ENCODE measurements at places on chromosomes 6 and 20.
A peak's percentile ranks its signal among the peaks of the same experiment; 100 is the strongest.

GRCh38 chr6:1481286-1481685 lies 91.9 kb downstream of the FOXF2 start:
- DNase-seq, result no peak

- DNase-seq, result no peak
Observed at GRCh38 chr6:118876198-118876597, 17.8 kb upstream of the ASF1A start.

- DNase-seq, result no peak
Observed at GRCh38 chr6:170097505-170098427, 193.1 kb downstream of the DLL1 start.

GRCh38 chr6:4610256-4610655 lies 165.9 kb upstream of the CDYL start:
- no peak for DNase-seq

DNA sequence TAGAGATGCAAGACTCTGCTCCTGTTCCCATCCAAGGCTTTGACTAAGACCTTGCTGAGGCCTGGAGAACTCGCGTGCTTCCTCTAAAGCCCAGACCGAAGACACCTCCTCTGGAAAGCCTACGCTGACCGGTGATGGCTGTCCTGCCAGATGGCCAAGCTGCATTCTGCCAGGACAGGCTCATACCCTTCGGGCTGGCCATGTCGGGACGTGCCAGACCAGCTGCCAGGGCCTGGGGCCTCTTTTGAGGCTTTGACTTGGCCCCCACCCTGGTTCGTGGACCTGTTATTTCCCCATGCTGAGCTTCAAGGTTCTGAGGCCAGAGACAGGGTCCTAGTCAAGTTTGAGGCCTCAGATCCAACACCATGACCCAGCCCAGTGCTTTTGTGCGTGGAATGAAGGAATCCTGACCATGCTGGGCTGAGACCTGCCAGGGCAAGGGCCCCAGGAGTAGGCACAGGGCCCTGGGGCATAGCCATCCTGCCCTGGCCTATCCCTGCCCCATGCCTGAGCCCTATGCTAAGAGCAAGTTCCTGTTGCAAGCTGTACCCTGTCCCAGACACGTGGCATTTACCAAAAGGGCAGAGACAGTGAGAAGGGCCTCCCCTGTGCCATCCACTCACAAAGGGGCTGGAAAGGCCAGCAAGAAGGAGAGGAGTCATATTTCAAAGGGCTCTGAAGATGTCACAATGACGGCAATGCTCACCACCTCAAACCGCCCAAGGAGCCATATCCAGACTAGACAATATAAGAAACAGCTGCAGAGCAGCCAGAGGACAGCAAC lies 42.8 kb downstream of the MRPL14 start:
- DNase-seq, result no peak

DNA sequence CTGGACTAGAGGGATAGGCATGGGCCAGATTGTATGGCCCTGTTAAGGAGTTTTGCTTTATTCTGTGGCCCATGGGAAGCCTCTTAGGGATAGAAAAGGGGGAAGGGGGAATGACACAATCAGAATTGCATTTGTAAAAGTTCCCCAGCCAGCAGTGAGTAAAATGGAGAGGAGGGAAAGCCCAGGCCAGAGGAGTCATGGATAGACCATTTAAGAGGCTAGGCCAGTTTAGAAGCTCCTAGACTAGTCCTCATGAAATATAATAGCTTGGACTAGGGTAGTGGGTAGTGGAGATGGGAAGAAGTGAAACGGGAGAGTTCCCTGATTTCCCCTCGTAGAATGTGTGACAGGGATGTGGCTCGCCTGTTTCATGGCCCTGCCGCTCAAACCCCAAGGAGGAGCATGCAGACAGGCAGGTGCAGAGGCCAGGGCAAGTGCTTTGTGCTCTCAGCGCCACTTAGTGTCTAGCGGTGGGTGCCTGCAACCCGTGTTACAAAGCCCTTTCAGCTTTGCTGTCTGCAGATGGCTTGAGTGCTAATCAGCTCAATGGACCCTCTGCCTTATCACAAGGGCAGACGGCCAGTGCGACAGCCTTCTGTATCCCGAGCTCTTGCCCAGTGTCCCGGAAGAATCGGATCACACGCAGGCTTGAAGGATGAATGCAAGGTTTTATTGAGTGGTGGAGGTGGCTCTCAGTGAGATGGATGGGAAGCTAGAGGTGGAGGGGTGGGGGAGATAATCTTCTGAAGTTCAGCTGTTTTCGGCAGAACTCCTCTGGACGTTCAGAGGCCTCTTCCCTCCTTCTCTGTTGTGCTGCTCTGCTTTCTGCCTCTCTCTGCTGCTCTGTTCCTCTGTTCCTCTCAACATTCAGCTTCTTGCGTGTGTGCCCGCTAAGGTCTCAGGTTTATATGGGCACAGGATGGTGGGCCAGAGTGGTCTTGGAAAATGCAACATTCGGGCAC lies 141.1 kb downstream of the CEP57L1 start:
- DNase-seq, result peak; percentile 54

DNA sequence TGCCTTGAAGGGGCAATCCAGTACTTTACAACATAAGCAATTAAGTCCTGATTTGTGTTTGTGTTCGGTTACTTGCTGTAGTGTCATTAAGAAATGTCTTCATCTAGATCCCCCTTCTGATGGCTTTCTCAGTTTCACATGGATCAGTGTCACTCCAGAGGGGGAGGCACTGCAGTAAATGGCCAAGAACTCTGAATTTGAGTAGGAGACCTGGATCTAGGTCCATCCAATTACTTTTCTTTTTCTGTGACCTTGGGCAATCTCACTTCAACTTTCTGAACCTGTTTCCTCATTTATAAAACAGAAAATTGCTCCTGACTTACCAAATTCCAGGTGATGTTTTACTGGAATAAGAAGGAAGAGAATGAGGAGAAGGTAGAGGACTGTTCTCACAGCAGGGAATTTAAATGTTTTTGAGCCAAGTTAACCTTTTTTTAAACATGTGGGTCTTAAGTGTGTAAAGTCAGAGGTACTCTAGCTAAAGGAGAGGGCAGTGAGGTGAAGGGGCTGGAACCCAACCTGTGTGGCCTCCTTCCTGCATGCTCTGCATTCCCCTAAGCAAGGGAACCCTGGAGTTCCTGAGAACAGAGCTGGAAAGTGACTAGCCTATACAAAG lies 285.5 kb downstream of the HACE1 start:
- DNase-seq, result no peak

DNA sequence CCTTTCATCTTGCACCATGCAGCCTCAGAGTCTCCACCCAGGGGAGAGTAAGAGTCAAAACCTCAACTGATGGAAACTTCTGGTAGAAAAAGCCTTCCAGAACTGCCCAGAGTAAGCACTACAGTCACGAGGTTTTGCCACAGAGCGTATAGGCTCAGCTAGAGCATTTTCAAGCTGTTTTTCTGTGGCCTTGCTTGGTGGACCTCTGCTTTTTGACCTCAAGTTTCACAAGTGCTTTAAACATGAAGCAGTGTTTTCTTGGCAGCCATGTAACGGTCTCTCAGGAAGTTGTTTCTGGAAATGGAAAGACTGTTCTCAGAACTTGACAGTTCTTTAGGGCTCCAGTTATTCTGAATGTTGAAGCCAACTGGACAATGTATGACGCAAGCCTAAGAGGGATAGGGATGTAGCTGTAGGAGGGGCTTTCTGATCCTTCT lies 146.5 kb downstream of the ZDHHC14 start:
- no peak for DNase-seq

DNA sequence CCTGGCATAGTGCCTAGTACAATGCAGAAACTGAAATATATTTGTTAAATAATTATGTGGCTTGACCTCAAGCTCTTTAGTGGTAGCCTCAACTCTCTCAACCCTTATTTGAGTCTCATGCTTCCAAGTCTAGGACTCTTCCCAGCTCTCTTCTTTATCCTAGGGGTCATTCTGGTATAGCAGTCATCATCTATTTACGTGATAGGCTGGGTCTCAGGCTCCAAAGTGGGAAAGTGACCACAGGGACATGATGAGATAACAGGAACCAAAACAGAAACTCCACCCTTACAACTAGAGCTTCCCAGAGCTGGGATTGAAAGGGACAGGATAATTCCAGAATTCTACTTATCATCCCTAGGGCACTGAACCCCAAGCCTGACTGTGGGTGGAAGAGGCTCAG lies 17.7 kb upstream of the MAP3K7 start:
- DNase-seq, result no peak

DNA sequence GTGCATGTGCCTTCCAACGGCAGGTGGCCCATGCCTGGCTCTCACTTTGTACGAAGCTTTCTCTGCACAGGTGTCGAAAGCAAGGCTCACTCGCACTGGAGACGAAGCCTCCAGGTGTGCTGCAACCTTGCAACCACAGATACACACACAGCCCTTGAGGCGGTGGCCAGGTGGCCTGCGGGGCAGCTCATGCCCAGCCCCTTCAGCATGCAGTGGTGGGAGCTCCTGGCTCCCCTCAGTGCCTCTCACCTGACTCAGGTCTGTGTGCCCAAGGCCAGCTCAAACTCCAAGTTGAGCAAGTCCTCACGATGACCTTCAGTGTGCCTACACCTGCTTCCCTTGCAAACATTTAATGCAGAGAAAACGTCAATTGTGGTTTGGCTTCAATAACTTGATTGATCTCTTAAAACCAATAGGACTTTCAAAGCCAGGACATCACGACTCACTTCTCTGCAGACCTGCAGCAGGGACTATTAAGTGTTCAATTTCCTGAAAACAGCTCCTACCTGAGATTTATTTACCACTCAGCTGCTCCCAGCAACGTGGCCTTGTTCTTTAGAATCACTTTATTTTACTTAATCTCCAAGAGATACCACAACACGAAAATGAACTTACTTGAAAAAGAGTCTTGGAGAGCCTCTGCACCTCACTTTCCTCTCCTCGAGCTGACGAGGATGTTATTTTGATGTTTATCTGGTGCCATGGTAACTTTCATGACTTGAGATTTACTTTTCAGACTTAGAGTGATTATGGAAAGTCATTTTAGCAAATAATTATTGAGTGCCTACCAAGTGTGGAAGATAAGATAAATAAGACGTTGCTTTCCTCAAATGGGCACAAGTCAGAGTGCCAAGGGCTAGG lies 86.3 kb downstream of the SLC22A23 start:
- no peak for DNase-seq

- DNase-seq, result no peak
Observed at GRCh38 chr6:155765275-155766194, 309.9 kb upstream of the NOX3 start.

DNA sequence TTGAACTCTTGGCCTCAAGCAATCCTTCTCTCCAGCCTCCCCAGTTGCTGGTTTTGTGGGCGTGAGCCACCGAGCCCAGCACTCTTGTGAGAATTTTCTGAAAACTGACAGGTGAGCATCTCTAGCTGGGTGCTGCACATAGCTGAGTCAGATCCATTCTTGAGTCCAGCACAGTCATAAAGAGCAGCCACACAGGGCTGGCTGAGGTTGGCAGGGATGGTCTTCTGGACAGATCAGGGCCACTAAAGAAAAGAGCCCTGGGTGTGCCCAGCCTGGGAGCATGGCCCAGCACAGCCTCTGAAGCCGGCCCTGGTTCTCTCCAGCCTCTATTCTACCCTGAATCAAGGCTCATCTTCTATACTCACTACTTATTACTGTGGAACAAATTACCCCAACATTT lies 11.5 kb downstream of the DLGAP4 start:
- no peak for DNase-seq

GRCh38 chr6:53578371-53578770 lies 33.5 kb upstream of the GCLC start:
- no peak for DNase-seq

- no peak for DNase-seq
Observed at GRCh38 chr6:145012039-145012662, 723.2 kb downstream of the EPM2A start.

- DNase-seq, result peak; percentile 9
Observed at GRCh38 chr20:35947489-35947888, 6.8 kb downstream of the SCAND1 start.

- no peak for DNase-seq
Observed at GRCh38 chr20:25287631-25288290, 39.9 kb downstream of the PYGB start.

- DNase-seq, result no peak
Observed at GRCh38 chr20:35226884-35227681, 593 bp downstream of the MMP24 start.

DNA sequence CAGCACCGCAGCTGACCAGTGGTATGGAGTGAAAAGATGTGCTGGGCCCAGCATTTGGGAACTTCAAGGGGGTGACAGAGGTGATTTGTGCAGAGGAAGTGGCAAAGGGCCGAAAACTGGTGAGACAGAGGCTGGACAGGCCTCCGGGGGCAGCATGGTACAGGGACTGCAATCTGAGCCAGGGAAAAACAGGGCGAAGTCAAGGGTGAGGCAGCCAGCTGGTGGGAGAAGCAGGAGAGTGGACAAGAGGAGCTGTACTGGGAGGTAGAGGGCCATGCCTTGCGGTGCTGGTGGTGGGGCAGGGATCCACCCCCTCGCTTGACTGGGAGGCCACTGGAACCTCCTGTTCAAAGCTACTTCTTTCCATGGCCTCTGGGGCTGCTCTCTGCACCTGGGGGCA lies 7.3 kb upstream of the GFRA4 start:
- DNase-seq, result no peak

DNA sequence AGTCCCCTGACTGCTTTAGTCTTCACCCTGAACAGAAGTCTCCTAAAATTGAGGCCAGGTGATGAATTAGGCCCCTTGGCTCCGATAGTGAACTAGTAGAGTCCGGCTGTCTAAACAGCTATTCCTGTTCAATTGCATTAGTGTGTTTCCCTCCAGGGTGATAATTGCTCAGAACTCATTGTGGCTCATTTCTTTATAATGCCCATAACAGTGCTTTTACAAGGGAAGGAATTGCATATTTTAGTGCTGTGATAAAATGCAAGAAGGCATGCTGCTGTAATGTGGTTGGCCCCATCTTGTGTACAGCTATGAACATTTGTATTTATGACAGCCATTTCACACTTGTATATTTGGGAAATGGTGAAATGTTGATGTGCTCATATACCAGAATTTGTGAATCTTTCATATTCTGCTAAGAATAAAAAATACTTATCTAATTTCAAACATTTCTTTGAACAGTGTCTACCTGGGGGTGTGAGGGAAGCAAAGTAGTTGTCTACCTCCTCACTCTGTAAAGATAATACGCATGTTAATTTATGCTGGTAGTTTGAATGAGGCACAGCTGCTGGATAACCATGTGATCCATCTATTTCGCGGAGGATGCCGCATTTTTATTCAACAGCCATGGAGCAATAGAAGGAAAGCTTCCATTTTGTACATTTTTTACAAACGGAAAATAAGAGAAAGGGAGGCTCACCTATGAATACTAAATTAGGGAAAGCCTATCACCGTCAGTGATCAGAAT lies 451.4 kb downstream of the NKAIN2 start:
- no peak for DNase-seq

DNA sequence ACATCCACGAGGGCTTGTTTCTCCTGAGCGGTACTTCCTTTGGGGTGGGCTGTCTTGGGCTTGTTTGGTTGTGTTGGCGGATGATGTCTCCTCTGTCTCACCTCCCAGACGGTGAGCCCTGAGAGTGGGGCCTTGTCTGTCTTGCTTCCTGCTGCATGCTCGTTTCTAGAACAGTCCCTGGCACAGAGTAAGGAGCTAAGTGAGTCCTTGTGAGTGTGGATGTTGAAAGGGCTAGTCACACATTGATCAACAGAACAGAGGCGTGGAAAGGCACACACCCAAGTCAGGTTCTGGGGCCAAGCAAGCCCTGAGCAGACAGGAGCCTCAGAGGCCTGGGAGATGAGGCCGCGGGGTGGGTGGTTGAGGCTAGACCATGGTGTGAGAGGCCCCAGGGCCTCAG lies 111.0 kb downstream of the BMP7 start:
- DNase-seq, result no peak

All from NCI-H1436 (cell line).